ENCODE measurements at places on chromosomes 2 and 18.

GRCh38 chr2:25232248-25232825 is 64.0 kb upstream of the POMC start:
- peaks cover 22% of the 10 kb centered on the region for H3K4me1 ChIP-seq
- H3K27me3 ChIP-seq, result no peaks in the 10 kb centered on the region
- no peak overlapping the region for H3K27ac ChIP-seq
- no peak for DNase-seq
- no peak overlapping the region for H3K4me3 ChIP-seq

DNA sequence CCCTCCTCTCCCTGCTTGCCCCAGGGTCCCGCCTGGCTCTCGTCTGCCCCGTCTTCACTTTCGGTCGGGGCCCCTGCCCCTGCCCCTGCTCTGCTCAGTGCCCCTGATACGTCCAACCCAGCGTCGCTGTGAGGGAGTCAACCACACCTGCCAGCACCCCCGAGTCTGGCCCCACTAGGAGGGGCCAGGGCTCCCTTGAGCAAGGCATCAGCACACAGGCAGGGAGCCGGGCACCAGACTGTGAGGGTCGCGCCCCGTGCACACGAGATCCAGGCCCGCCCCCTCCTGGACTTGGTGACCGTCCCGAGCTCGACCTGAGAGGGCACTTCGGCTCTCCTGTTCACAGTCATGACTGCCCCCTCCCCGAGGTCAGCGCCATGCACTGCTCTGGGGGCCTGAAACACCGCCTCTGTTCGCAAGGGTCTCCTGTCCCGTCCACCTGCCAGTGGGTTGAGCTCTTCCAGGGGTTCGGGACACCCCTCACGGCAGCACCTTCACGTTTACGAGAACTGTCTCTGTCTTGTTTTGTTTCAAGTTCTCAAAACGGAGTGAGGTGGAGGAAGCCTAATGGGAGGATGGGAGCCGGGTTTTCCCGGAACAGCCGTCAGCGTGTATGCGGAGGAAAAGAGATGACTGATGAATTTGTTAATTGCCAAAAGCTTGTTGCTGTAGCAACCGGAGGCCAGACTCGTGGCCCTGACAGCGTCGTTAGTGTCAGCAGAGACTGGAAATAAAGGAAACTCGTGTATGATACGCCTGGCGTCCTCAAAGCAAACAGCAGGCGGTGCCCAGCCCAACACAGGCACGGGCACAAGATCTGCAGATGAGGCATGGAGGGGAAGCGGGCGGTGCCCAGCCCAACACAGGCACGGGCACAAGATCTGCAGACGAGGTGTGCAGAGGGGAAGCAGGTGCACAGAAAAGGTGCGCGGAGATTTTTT is 48.2 kb upstream of the KCNG2 start:
- DNase-seq, result no peak
- no peak overlapping the region for H3K27ac ChIP-seq
- H3K4me3 ChIP-seq, result no peak overlapping the region

DNA sequence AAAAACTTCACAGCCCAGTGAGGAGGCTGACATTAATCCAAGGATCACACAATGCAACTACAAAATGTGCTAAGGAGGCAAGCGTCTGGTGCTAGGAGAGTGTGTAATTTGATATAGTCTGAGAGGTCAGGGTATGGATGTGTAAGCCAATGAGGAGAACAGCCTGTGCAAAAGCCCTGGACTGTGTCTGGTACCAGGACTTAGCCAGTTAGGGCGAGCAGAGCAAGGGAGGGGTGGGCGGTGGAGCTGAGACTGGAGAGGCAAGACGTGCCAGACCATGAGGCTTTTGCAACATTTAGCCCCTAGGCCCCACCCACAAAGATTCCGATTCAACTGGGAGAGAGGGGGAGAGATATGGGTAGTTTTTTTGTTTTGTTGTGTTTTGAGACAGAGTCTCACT is 33.5 kb upstream of the SPRED2 start:
- H3K4me3 ChIP-seq, result no peak overlapping the region
- H3K4me1 ChIP-seq, result no peaks in the 10 kb centered on the region
- H3K36me3 ChIP-seq, result no peaks in the 10 kb centered on the region
- no peak for DNase-seq
- H3K27ac ChIP-seq, result no peak overlapping the region

DNA sequence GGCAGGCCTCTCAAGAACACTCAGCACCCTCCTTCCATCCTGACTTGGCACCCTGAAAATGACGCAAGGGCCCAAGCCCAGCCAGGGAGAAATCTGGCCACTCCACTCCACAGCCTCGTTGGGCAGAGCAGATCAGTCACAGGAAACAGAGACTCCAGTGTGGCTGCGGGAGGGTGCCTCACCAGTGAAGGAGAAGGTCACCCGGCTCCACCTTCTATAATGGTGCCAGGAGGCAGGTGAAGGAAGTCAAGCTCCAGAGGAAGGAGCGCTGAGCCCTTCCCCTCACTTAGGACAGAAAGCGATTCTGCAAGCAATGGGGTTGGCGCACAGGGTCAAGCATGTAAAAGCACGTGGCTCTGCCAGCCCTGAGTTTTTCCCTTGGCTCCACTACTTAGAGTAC is 35.3 kb downstream of the CRACDL start:
- no peak for DNase-seq
- H3K4me3 ChIP-seq, result no peak overlapping the region
- H3K27me3 ChIP-seq, result no peaks in the 10 kb centered on the region
- no peak overlapping the region for H3K27ac ChIP-seq
- H3K36me3 ChIP-seq, result no peaks in the 10 kb centered on the region
- H3K4me1 ChIP-seq, result no peaks in the 10 kb centered on the region

DNA sequence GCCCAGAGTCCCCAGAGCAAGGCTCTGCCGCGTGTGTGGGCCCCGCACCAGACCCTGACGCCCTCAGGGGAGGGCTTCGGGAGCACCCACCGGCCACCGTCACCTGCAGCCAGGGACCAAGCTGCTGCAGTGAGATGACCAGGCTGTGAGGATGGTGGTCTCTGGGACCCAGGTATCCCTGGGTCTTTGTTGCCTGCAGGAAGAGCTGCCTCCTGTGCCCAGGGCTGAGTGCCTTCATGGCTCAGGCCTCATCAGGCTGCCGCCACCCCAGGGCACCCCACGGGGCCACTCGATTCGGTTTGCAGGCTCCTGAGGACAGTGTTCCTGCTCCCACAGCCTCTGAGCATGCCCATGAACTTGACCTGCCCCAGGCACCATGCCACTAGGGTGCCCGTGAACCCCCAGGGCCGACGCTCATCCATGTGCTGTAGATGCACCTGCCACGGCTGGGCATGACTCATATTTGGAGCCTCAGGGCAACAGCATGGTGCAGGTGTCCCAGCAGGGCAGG is 109.8 kb downstream of the FAM210A start:
- H3K4me1 ChIP-seq, result peaks cover 4% of the 10 kb centered on the region
- H3K27me3 ChIP-seq, result no peaks in the 10 kb centered on the region
- no peak for DNase-seq

DNA sequence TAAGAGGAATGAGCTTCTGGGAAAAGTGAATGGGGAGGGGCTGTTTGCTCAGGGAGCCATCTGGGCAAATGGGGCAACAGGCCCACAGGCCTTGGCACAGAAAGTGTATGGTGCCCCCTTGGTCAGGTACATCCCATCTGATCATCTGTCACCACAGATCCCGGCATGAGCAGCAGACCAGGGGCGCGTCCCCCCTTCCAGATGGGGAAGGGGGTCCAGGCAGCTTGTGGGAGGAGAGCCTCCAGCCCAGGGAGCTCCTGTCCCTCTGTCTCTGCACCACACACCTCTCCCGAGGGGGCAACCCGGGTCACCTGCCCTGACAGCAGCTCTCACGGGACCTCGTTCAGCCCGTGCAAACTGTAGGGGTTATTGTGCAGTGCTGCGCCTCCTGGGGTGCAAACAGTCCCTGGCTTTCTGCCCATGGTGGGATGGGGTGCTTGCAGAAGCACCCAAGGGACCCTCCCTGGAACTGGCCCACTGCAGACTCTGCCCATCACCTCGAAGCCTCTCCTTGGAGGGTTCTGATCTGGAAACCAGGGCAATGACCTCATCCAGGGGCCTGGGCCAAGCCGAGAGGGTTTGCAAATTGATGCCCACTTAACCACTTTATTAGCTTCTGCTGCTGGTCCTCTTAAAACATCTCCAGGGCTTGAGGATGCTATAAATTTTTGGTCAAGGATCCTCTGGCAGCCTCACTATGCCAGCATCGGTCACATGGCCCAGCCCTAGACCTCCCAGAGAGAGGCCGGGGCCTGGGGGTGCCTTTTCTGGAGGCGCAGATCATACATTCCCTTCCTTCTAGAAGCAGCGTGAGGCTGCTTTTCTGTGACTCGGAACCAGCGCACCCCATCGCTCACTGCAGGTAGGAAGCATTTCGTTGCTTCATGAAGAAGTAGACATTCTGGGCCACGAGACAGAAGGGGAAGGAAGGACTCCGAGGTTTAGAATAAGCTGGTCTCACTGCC is 7.6 kb upstream of the BOK start:
- H3K27ac ChIP-seq, result no peak overlapping the region
- no peak for DNase-seq
- no peaks in the 10 kb centered on the region for H3K27me3 ChIP-seq
- no peaks in the 10 kb centered on the region for H3K36me3 ChIP-seq
- H3K4me1 ChIP-seq, result peaks cover 7% of the 10 kb centered on the region
- no peak overlapping the region for H3K4me3 ChIP-seq

GRCh38 chr2:76731157-76731556 is 791.0 kb downstream of the LRRTM4 start:
- no peak overlapping the region for H3K4me3 ChIP-seq
- no peak overlapping the region for H3K27ac ChIP-seq
- H3K36me3 ChIP-seq, result no peaks in the 10 kb centered on the region
- no peaks in the 10 kb centered on the region for H3K27me3 ChIP-seq

DNA sequence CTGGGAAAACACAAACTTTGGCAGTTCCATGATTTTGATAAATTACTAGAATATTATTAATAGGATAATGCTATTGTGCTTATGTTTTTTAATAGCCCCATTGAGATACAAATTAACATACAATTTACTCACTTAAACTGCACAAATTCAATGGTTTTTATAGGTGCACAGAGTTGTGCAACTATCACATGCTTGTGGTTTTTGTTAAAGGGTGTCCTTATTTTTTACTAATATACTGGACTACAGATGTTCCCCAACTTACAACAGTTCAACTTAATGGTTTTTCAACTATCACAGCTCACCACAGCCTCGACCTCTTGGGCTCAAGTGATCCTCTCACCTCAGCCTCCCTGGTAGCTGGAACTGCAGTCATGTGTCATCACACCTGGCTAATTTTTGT is 76.6 kb downstream of the OSBPL1A start:
- no peaks in the 10 kb centered on the region for H3K4me1 ChIP-seq
- no peaks in the 10 kb centered on the region for H3K36me3 ChIP-seq
- no peak overlapping the region for H3K27ac ChIP-seq
- H3K27me3 ChIP-seq, result no peaks in the 10 kb centered on the region
- no peak for DNase-seq
- no peak overlapping the region for H3K4me3 ChIP-seq

DNA sequence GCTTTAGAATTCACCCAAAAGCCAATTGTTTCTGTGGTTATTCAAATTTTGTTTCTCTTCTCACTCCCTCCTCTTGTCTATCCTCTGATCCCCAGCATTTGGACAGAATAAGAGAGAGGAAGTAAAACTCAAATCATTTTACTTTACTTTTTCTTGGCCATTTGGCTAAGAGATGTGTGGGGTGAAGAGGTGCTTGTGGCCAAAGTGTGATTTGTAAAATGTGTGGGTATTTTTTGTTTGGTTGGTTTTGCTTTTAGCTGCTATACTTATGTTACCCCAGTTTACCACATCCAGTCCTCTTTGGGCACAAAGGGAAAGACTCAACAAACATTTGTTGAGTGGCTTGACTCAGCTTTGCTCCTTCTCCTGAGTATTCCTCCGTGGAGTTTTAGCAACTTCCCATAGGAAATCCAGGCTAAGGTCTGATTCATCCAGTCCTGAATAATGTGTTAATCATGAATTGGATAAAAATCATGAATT is 109.1 kb upstream of the CYP1B1 start:
- H3K27me3 ChIP-seq, result no peaks in the 10 kb centered on the region
- H3K36me3 ChIP-seq, result no peaks in the 10 kb centered on the region
- no peak overlapping the region for H3K4me3 ChIP-seq
- H3K27ac ChIP-seq, result no peak overlapping the region
- peaks cover 3% of the 10 kb centered on the region for H3K4me1 ChIP-seq

- no peak for DNase-seq
- no peak overlapping the region for H3K4me3 ChIP-seq
- peaks cover 9% of the 10 kb centered on the region for H3K4me1 ChIP-seq
- H3K36me3 ChIP-seq, result no peaks in the 10 kb centered on the region
- H3K27me3 ChIP-seq, result no peaks in the 10 kb centered on the region
Measured at GRCh38 chr18:48990481-48991318, 39.9 kb upstream of the SMAD7 start.

DNA sequence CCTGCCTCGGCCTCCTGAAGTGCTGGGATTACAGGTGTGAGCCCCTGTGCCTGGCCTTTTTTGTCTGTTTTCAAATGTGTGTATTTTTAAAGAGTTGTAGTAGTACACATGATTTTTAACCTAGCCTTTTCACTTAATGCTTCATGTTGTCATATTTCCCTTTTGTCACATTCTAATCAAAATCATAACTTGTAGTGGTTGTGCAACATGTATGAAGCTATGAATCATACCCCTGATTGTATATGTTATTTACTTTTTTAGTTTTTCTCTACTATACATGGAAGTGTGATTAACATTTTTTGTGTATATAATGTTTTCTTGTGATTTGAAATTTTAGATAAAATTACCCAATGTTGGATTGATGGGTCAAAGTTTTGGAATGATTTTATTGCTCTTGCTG is 8.5 kb downstream of the GEN1 start:
- no peaks in the 10 kb centered on the region for H3K36me3 ChIP-seq
- DNase-seq, result no peak
- H3K27me3 ChIP-seq, result no peaks in the 10 kb centered on the region

DNA sequence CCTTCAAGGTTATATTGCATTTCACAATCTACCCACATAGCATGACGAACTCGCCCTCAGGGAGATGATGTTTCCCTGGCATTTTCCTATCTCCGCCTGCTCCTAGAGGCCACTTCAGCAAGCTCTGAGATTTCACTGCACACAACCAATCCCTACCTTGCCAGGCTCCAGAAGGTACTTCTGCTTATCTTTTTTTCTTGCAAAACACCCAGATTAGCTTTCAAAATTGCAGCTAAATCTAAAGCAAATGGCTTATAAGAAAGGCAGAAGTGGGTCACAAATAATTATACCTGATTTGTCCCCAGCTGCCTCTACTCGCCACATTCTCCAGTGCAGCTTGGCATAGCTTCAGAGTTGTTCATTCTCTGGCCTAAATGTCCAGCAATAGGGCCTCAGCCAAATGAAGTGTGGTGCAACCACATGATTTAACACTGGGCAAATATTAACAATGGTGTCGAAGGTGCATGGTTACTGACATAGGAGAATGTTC is 32.4 kb upstream of the MRPL19 start:
- no peak for DNase-seq
- no peaks in the 10 kb centered on the region for H3K4me1 ChIP-seq
- no peak overlapping the region for H3K4me3 ChIP-seq
- H3K27me3 ChIP-seq, result no peaks in the 10 kb centered on the region
- no peak overlapping the region for H3K27ac ChIP-seq

- H3K27me3 ChIP-seq, result no peaks in the 10 kb centered on the region
- H3K36me3 ChIP-seq, result no peaks in the 10 kb centered on the region
- no peak overlapping the region for H3K27ac ChIP-seq
- H3K4me3 ChIP-seq, result no peak overlapping the region
Measured at GRCh38 chr2:215660687-215661086, 224.8 kb upstream of the FN1 start.

- no peak for DNase-seq
- no peak overlapping the region for H3K4me3 ChIP-seq
- no peaks in the 10 kb centered on the region for H3K27me3 ChIP-seq
- H3K27ac ChIP-seq, result no peak overlapping the region
Measured at GRCh38 chr2:200447139-200447855, 62.6 kb downstream of the KCTD18 start.

- H3K27ac ChIP-seq, result no peak overlapping the region
- no peak for DNase-seq
- H3K4me3 ChIP-seq, result no peak overlapping the region
- no peaks in the 10 kb centered on the region for H3K36me3 ChIP-seq
- H3K4me1 ChIP-seq, result no peaks in the 10 kb centered on the region
Measured at GRCh38 chr2:146108993-146109392, 1589.1 kb upstream of the ZEB2 start.

Measured in testis (tissue), 5 donors.